ENCODE measurements at places on chromosomes 11 and 22.

- no peak for DNase-seq
Observed at GRCh38 chr22:21939461-21939913, 13.2 kb downstream of the PPM1F start.

DNA sequence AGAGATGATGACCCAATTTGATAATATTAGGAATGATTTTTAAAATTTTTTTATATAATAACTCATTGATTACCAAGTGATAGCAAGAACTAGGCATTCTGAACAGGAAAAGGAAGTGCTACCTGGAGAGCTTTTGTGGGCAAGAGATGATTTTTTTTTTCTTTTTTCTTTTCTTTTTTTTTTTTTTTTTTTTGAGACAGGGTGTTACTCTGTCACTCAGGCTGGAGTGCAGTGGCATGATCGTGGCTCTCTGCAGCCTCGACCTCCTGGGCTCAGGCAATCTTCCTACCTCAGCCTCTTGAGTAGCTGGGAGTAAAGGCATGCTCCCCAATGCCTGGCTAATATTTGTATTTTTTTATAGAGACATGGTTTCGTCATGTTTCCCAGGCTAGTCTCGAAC is 40.4 kb downstream of the TNRC6B start:
- no peak for DNase-seq

DNA sequence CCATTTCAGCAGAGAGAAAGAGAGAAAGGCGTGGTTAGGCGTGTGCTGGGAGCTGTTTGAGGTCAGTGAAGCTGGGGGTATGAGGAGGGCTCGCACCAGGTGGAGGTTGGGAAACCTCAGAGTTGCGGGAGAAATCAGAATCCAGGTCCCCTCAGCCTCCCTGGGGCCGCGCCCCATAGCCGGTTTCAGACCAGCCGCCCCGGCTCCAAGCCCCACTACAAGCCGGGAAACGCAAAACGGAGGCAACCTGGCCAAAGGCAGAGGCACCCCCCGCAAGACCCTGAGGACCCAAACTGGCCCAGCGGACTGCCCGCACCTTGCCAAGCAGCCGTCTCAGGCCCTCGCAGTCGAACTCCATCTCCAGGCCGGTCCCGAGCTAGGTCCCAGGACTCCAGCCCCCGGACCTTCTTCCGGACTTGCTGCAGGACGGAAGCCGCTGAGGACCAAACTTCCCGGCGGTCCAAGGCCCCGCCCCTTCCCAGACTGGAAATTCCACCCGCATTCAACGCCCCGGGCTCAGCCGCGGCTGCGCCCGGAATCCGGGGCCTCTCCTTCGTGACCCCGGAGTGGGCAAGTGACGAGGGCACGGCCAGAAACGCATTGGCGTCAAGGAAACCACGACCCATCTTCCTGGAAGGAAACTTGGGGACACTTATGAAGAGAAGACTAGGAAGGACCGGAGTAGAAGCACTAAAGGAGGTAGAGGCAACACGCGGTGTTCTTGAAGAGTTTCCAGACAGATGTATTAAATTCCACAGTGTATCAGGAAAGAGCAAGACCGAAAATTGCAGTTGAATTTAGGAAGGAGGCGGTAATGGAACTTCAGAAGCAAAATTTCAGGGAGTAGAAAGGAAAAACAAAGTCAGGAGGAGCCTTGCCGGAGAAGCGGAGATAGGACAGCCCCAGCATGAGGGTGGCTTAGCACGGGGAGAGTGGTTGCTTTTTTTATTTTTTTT is at the start of gene UEVLD:
UEVLD (minus strand) TSS at position 438 of the 956 bp plus-strand sequence; CDS start at position 358, 80 bp downstream.
- DNase-seq, result peak; percentile 77

DNA sequence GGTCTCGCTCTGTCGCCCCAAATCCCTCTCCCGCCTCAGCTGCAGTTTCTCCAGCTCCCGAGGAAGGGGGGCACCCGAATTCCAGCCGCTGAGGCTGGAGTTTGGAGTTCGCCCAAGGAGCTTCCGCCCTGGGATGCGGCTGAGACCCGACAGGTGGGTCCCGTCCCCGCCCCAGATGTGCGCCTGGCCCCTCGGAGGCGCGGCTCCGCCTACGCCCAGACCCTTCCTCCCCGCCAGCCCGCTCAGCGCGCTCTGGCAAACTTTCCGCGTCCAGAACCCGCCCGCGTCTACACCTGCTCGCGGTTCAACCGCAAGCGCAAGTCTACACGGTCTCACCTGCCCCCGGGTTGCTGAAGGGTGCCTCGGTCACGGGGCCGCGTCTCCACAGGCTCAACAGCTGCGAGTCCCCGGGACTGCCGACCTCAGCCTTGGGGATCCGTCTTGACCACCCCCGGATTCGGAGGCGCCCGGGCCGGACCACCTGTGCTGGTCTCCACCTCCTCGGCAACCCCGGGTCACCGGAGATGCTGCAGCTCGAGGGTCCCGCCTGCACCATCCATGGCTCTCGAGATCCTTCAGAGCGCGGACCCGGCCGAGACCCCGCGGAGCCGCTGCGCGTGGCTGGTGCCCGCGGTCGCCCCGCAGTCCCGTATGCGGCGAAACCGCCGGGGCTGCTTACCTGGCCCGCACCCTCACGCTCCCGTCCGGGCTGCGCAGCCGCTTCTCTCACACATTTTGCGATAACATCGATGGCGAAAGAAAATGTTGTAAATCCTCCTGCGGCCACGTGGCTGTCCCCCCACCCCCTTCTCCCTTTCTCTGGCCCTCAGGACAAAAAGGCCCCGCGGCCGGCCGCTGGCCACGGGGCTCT is 63.6 kb downstream of the NFAM1 start:
- DNase-seq, result no peak
